Type B pancreatic cell (in vitro differentiated cells): ENCODE measurements at places on chromosomes 7 and 10. TPM values are rescaled to one million over a fixed set of nuclear protein-coding genes. Genes with fewer than 3 reads are reported as not detected.

Gene PILRA
- total RNA-seq: 2.1 and 2.8 TPM in 2 replicates

Gene YKT6
- 82.4 and 97.4 TPM in 2 replicates for total RNA-seq

Gene NEURL1
- 38.3 and 102 TPM in 2 replicates for total RNA-seq

Gene ABCB1
- total RNA-seq: 31.3 and 65.7 TPM in 2 replicates

Gene PRXL2A
- 73.5 and 89.2 TPM in 2 replicates for total RNA-seq

Gene ST8SIA6
- 1.0 and 1.8 TPM in 2 replicates for total RNA-seq

Gene SMC3
- total RNA-seq: 39.0 and 60.6 TPM in 2 replicates

Gene NACAD
- total RNA-seq: 7.3 and 12.5 TPM in 2 replicates

GRCh38 chr7:73387908-73388414, 45.6 kb upstream of the FZD9 start:
- DNase-seq: no peak

DNA sequence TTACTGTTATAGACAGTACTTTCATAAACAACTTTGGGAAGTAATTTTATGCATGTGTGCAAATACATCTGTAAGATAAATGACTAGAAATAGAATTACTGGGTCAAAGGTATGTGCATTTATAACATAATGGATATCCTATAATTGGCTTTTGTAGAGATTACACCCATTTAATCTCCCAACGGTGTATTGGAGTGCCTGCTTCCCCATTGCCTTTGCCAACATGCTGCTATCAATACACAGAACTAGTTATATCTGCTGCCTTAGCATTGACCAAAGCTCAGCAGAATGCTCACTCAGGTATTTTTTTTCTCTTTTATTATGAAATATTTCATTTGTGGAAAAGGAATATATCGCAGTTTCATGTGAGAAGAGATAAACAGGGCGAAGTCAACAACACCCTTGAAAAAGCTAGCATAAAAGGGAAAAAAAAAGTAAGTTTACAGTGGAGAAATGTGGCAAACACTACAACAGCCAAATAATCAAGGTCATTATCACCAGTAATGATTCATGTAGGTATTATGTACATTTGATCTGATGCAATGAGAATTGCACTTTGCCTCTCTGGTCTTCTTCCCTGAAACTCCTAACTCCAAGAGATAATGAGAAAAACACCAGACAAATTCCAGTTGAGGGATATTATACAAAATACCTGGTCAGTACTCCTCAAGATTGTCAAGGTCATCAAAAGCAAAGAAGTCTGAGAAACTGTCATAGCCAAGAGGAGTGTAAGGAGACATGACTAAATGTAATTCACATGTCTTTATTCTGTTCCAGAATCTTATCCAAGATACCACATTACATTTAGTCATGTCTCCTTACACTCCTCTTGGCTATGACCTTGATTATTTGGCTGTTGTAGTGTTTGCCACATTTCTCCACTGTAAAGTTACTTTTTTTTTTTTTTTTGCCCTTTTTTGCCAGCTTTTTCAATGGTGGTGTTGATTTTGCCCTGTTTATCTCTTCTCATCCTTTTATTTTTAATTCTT, 36.8 kb downstream of the MARCHF5 start:
- DNase-seq: no peak

DNA sequence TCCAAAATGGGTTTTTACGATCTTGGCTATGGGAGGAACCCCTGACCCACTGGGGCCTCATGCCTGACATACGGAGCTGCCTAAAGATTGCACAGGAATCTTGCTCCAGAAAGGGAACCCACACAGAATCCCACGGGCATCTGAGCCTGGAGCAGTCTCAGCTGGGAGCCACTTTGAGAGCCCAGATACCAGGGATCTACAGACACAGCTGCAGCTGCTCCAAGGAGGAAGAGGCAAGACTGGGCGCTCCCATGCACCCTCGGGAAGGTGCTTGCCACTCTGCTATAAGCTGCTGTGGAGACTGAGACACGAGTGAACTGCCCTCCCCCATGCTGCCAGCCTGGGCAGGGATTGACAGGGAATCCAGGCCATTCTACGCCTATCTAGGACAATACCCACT, 202.5 kb downstream of the REEP3 start:
- no peak for DNase-seq

DNA sequence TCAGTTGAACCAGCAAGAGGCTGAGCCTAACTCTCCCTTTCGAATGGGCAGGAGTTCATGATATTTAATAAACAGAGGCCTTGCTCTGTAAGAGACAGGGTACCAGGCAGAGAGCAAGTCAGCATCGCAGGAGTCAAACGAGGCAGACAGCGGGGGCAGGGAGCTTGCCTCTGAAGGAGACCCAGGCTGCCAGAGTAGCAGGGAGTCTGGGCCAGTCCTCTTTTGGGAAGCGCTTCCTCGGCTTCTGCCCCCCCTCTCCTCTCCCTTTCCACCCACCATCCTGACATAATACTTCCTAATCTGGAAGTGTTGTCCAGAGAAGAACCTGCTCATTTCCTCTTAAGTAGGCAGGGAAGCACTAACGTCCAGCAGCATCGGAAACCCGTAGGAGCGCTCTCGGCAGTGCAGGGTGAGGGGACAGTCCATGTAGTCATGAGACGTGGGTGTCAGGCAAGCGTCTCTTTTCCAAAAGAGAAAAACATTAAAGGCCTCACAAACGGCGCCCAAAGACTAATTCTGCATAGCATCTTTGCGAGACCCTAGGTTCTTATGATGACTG, 171.1 kb downstream of the EGFR start:
- no peak for DNase-seq

DNA sequence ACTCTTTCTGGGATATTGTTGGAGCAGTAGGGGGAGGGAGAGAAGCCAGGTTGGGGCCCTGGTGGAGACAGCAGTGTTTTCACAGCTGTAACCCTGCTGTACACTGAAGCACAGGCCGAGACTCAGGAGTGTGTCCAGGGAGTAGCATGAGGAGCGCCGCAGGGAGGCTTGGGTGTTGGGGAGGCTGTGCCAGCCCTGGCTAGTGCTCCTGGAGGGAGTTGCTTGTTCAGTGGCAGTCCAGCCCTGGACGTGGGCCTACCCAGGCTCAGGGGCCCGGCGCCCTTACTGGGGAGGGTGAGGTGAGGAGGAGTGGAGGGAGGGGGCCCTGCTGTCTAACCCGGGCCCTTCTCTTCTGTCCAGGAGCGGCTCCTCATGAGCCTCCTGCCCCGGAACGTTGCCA, 35.9 kb downstream of the ADCY1 start:
- DNase-seq: peak; percentile 65

DNA sequence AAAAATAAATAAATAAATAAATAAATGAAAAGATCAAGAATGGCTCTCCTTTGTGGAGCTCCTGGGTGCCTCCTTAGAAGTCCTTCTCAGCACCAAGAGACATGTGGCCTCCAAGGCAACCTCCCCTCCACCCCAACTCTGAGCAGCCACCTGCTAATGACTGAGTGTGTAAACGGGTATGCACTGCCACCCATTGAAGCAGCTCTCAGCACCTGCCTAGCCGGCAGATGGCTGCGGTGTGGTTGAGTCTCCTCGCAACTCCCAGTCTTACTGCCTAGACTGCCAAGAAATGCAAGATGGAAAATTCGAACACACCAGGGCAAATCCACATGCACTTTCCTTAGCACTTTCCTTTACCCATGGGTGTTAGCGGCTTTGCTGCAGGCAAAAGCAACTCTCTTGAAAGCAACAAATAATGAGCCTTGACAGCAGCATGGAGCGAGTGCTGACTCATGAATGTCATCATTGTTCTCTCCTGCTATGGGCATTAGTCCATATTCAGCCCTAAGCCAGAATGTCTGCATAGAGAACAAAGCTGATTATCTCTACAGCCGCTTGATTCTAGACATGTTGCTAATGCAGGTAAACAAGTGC, 913.9 kb upstream of the AUTS2 start:
- DNase-seq: no peak

DNA sequence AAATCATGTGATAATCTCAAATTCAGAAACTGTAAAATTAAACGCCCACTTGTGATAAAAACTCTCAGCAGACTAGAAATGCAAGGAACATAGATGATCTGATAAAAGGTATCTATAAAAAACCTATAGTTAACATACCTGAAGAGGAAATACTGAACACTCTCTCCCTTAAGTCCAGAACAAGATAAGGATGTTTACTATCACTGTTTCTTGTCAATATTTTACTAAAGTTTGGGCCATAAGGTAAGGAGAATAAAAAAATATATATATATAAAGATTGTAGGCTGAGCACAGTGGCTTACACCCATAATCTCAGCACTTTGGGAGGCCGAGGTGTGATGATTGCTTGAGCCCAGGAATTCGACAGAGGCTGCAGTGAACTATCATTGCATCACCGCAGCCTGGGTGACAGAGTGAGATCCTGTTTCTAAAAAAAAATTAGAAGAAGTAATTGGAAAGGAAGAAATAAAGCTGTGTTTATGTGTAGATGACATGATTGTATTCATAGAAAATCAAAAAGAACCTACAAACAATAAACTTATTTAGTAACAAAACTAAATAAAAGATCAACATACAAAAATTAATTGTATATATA, 28.4 kb downstream of the MPLKIP start:
- no peak for DNase-seq

- no peak for DNase-seq
These were observed 417.1 kb downstream of the SUGCT start for GRCh38 chr7:40551685-40552576.

GRCh38 chr10:43282881-43283280, 16.0 kb upstream of the RASGEF1A start:
- DNase-seq: no peak

DNA sequence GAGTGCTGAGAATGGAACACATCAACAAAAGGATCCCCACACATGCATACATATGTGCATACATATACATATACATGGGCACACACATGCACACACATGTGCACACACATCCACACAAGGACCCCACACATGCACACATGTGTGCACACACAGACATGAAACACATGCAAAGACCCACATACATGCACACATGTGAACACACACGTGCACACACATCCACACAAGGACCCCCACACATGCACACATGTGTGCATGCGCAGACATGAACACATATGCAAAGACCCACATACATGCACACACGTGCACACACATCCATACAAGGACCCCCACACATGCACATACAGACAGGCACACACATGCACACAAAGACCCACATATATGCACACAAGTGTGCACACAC, 104.4 kb upstream of the ADARB2 start:
- no peak for DNase-seq

- no peak for DNase-seq
These were observed 11.3 kb downstream of the KMT2C start for GRCh38 chr7:152424348-152425108.

DNA sequence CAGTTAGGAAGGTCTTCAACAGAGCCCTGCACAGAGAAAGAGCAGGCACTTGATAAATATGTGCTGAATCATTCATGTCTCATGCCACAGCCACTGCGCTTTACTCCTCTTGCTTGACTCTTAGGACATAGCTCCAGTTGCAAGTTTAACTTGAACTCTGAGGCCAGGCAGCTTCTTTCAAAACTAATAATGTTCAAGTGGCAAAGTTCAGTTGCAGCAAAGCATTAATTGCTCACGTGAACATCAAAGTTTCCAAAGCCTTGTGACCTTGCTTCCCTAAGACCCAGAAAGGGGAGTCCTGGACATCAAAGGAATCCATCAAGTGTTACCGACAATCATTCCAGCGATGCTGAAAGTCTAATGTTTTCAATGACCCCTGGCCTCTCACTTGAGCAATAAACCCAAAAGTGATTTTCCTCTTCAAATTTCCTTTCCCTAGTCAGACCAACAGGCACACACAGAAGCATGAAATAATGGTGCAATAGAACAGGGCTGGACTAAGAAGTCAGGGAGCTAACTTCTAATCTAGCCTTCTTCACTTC, 21.8 kb upstream of the TECTB start:
- DNase-seq: no peak

DNA sequence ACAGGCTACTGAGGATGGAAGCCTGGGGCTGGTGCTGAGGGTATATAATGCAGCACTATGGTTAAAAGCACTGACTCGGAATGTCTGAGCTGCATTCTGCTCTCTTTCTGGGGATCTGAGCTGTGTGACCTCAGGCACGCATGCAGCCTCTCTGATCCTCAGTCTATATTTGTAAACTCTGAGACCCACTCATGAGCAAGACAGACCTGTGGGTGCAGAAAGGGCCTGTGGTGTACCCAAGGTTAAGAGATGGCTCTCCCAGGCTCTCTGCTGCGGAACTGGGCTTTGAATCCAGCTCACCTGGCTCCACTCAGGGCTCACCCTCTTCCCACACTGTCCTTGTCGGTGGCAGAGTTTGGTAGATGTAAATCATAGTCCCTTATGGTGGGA, 89.9 kb downstream of the CHST15 start:
- DNase-seq: no peak

DNA sequence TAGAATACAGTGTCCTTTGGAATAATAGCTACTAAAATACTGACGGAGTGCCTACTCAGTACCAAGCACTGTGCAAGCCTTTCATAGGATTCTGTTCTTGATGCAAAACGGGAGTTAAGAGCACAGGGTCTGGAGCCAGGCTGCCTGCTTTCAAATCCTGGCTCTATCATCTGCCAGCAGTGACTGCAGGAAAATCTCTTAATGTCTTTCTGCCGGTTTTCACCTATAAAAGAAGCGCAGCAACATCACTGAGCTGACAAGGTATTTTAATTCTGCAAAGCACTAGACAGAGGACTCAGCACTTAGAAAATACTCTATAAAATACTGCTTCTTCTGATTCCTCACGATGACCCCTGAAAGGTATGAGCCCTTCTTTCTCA, 659 bp downstream of the FIGNL1 start:
- no peak for DNase-seq

- DNase-seq: no peak
These were observed 11.1 kb downstream of the CAMK2G start for GRCh38 chr10:73863039-73863817.

DNA sequence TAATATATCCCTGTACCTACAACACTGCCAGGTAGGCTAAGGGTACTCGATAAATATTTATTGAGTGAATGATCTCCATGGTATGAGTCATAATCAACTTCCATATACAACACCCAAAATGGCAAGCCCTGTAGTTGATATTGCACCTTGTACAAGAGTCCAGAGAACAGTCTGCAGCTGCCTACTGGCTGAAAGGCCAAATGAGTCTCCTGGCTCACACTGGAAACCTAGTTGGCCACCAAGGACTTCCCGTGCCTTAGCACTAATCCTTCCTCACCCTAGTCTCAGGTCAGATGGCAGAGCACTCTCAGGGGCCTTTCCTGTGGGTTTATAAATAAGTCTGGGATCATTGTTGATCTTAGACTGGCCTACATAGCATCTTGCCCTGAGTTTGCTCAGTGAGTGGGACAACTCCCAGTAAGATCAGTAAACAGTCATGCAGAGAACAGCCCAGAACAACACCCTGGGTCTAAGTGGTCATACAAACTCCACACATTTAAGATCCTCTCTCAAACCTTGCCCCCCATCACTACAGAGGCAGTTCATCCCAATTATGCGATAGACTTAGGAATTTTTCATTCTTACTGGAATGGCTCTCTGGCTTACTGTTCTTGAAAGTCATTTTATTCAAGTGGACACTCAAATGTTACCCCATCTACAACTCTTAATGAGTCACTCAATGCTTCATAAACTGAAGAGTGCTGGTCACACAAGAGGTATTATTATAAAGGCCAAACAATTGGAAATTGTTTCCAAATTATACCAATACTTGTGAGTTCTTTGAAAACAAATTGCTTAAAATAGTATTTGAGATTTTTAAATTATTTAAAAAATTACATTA, 14.7 kb upstream of the SLC16A9 start:
- DNase-seq: no peak
